ENCODE measurements at places on chromosomes 3 and 15. TPM values are rescaled to one million over a fixed set of nuclear protein-coding genes. Genes with fewer than 3 reads are reported as not detected.

DNA sequence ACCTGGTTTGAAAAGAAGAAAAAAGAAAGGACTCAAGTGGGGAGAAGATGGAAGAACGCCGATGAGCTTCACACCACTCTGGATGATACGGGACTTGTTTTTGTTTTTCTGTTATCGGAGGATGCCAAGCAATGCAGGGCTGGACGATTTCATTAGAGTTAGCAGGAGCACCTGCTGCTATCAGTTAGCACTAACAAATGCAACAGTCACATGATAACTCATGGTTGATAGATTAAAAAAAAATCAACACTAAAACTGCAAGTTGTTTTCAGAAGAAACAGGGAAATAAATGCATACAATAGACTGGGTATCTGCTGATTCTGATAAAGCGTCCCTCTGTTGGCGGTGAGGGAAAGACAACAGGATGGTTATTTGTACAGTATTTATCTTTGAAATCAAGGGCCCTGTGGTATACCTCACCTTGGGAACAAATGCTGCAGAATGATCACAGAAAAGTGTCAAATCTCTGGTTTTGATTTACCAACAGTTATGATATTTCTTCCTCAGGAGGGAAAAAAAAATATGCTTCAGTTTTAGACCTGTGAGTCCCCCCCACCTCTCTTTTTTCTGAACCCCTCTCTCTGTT is 575.1 kb downstream of the FOXP1 start:
- no peak for DNase-seq

GRCh38 chr15:74306781-74307217 is 60.6 kb downstream of the CYP11A1 start:
- no peak for DNase-seq

RHOV gene
- total RNA-seq, result not detected

- no peak for DNase-seq
Observed at GRCh38 chr3:183300996-183301562, 48.0 kb downstream of the B3GNT5 start.

IL17RB gene
- total RNA-seq, result 30.2 TPM
